ENCODE measurements at places on chromosomes 3 and 15. TPM values are rescaled to one million over a fixed set of nuclear protein-coding genes. Genes with fewer than 3 reads are reported as not detected.

Gene CHRNA7
- 37.3 TPM for polyA plus RNA-seq

Gene FILIP1L
- 16.3 TPM for polyA plus RNA-seq

Gene CLDN11
- polyA plus RNA-seq = 192 TPM

Gene NAA80
- 9.8 TPM for polyA plus RNA-seq

Gene MAPKBP1
- 19.7 TPM for polyA plus RNA-seq

Gene MST1
- 133 TPM for polyA plus RNA-seq

Gene ZNF770
- polyA plus RNA-seq = 82.0 TPM

Measured in left kidney (tissue), 8 donors.